ENCODE measurements at places on chromosomes 11 and 22. TPM values are rescaled to one million over a fixed set of nuclear protein-coding genes. Genes with fewer than 3 reads are reported as not detected.

Gene FOLR1
- not detected for total RNA-seq

Gene CD6
- total RNA-seq: not detected

Gene SYT13
- total RNA-seq: not detected

Gene P2RX6
- total RNA-seq: 3.5 TPM

Gene RIMBP3B
- 0.32 TPM for total RNA-seq

DNA sequence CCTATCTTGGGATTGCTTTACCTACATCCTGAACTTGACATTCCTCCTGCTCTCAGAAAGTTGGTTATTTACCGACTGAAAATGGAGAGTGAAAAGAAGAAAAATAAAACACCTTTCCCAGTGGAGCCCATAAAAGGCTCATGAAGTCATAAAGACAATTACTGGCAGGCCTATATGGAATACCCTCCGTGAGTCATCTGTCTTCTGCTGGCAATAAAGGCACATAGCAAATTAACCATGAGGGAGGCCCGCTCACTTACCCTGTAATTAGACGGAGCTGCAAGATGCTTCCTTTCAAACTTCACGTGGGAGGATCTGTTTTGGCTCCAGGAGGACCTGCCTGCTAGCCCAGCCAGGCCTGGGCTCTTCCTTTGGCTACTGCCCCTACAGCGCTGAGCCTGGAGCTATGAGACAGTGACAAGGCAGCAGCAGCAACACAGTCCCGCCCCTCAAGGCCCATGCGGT lies 540.4 kb downstream of the BUD13 start:
- DNase-seq: no peak

- DNase-seq: peak; percentile 66
Measured at GRCh38 chr11:121318848-121319834, 26.6 kb downstream of the SC5D start.

GRCh38 chr22:28989484-28989883 lies 72.1 kb downstream of the C22orf31 start:
- peak; percentile 42 for DNase-seq

- DNase-seq: no peak
Measured at GRCh38 chr11:132248580-132248979, 878.2 kb downstream of the NTM start.

DNA sequence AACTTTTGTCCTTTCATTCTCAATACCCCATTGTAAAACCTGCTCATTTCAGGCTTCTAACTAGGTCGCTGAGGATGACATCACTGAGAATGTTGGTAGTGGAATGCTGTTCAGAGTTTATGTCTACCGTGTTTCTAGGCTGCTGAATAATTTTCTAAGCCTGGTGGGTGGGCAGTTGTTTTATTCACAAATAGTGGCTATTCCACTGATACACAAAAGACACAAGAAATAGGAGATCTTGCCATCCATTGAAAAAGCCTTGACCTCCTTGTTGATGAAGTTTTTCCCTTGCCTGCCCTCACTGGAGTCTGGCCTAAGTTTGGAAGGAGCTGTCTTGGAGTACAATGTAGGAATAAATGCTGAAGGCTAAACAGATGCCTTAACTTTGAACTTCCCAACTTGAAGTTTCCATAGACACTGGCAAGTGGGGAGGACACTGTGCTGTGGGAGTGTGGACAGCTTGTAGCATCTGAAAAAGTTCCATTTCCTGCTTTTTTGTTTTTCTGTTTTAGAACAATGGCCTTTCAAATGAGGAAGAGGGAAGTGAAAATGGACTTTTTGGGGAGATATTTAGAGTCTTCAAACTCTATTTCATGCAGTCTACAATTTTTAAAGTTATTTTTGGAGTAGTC lies 59.2 kb downstream of the TRIM44 start:
- DNase-seq: no peak

DNA sequence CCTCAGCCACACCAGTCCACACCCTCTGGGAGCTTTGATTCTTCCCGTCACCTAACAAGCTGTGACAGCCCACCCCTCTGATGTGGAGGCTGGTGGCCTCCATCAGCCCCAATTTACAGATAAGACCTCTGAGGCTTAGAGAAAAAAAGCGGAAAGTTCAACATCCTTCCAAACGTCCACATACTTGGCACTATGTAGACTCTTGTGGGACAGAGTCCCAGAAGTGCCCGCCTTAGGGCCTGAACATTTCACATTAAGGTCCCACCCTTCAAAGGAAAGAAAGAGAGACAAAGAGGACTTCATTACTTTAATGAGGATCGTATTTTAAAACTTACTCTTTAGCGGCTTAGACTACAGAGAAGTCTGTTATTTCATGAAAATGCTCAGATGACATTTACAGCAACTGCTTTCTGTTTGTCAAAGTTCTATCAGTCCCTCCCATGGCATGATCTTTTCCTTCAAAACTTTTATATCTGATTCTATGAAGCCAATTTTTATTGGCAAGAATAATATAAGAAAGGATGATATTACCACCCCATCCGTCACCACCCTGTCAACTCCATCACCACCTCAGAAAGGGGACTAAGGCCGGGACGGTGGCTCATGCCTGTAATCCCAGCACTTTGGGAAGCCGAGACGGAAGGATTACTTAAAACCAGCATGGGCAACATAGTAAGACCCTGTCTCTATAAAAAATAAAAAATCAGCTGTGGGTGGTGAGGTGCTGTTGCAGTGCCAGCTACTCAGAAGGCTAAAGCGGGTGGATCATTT lies 15.7 kb upstream of the SCGB1A1 start:
- DNase-seq: no peak

GRCh38 chr22:38494498-38494897 lies 11.6 kb downstream of the DDX17 start:
- no peak for DNase-seq

DNA sequence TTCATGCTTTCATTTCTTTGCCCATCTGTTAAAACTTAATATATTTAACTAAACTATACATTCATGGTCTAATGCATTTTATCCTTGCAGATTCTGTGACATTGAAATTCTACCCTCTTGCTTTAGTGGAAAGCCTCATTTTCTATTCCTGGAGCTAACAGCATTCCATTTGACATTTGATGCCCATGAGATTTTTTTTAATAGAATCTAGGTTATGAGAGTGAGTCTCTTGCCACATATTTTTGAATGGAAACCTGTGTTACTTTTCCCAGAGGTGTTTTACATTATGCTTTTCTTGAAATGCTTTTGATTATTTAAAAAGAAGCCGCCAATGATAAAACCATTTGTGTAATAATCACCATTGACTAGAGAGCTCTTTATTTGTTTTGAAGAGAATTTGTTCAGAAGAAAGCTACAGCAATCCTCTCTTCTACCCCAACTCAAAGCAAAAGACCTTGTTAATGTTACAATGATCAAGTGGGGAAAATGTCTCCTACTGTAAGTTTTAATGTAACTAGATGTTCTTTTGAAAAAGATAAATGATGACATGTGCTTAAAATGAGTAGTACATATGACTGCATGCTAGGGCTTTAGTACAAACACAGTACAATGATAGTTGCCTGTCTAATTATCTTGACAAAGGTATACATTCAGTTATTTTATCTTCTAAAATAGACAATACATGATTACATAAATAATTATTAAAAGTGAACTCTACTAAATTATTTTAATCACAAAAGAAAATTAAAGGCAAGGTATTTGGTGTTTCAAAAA lies 67.3 kb downstream of the GAS2 start:
- no peak for DNase-seq

GRCh38 chr11:125743681-125744080 lies 2.4 kb upstream of the PATE1 start:
- no peak for DNase-seq

DNA sequence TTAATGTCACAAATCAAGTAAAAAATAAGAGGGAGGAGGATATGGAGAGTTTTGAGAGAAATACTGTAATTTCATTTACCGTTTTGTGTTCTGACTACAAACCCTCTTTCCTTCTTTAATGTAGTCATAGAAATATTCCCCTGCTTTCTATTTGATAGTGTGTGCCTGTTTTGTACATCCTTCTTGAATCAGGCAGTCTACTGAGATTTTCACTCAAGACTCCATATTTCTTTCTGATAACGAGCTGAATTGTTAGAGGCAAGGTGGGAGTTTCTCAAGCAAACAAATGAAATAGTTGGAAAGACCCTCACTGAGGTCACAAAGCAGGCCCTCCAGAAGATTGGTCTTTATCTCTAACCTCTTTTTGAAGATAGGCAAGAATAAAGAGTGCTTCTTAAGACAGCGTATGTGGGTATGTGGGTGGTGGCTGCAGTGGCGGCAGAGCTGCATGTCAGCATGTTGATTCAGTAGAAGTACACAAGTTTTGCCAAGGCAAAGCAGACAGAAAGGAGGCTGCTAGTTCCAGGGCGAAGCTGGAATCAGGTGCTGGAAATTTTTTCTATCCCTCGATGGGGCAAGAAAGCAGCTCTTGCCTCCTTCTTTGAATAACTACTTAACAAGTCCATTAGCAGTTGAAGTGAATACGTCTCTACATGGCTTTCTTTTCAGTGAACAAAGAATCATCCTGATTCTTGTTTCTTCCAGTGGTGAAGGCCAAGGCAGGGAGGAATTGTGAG lies 164.2 kb downstream of the FAM76B start:
- no peak for DNase-seq

GRCh38 chr11:120532832-120533196 lies 21.3 kb downstream of the GRIK4 start:
- DNase-seq: peak; percentile 40

DNA sequence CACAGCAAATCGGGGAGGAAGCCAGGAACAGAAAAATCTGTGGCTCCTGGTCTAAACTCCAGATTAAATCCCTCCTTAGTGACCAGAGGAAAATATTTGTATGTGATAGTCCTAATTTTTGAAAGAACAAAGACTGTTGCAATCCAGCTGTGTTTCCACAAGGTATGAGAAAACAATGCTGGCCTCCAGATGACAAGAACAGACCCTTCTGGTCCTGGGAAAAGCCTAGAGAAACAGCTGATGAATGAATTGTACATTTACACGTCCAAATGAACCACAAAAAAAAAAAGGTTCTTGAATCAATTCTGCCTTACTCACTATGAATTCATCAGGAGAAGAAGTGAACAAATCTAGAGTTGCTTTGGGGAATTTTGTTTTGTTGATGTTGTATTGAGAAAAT lies 63.7 kb downstream of the ETS1 start:
- DNase-seq: peak; percentile 58
